ELR (cell line): ENCODE measurements at places on chromosomes 12 and 14.

GRCh38 chr12:46752396-46752795, 73.4 kb downstream of the SLC38A4 start:
- DNase-seq, result peak; percentile 4

DNA sequence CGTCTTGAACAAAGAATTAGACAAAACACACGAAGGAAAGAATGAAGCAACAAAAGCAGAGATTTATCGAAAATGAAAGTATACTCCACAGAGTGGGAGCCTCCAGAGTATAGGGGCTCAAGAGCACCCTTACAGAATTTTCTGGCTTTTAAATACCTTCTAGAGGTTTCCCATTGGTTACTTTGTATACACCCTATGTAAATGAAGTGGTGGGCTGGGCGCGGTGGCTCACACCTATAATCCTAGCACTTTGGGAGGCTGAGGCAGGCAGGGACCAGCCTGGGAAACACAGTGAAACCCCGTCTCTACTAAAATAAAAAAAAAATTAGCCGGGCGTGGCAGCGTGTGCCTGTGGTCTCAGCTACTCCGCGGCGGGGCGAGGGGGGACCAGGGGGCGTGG, 13.1 kb upstream of the DNM1L start:
- no peak for DNase-seq

GRCh38 chr12:65189028-65189718, 19.8 kb downstream of the LEMD3 start:
- DNase-seq, result no peak

GRCh38 chr14:104437703-104438102, 141.9 kb upstream of the C14orf180 start:
- DNase-seq, result no peak

GRCh38 chr12:118061873-118062843, 1.2 kb upstream of the WSB2 start:
- peak; percentile 74 for DNase-seq

DNA sequence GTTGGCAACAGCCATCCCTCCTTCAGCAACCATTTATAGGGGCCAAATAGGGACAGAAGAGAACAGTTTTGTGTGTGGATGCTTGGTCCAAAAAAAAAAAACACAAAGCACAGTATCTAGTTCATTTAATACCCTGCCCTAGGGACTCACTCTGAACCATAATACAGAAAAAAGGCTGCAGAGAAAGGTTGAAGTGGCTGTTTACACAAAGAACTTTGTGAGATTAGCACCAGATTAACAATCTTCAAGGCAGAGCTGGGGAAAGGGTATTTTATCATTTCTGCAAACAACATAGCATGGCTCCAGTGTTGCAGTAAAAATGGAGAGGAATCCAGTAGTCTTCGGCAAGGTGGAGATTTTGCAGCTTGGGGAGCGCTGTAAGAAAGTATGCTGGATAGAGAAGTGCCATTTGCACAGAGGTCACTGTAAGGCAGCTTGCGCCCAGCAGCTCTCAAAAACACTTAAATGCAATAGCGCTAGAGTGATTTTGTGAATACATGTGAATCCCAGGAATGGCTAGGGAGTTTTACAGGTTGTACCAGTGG, 124.2 kb upstream of the PLEKHA5 start:
- no peak for DNase-seq

- DNase-seq, result peak; percentile 56
Measured at GRCh38 chr12:27709932-27710591, 570 bp upstream of the MRPS35 start.

DNA sequence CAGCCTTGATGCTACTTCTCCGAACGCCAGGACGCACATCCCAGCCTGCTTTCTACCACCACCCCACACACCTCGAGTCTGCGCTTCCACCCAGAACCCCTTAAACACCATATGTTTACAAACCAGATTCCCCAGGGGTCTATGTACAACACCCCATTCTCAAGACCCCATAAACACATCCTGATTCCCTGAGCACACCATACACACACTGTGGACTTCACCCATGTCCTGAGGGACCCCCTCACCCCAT, 733 bp downstream of the TTC7B start:
- DNase-seq, result no peak

DNA sequence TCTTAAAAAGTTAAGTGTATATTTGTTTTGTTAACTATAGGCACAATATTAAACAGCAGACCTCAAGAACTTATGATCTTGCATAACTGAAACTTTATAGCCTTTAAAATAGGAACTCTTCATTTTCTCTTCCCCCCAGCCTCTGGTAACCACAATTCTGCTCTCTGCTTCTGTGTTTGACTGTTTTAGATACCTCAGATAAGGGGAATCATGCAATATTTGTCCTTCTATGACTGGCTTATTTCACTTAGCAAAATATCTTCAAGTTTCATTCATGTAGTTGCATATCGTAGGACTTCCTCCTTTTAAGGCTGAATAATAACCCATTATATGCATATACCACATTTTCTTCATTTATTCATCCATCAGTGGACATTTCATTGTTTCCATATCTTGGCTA, 131.3 kb downstream of the PTPRO start:
- DNase-seq, result no peak

DNA sequence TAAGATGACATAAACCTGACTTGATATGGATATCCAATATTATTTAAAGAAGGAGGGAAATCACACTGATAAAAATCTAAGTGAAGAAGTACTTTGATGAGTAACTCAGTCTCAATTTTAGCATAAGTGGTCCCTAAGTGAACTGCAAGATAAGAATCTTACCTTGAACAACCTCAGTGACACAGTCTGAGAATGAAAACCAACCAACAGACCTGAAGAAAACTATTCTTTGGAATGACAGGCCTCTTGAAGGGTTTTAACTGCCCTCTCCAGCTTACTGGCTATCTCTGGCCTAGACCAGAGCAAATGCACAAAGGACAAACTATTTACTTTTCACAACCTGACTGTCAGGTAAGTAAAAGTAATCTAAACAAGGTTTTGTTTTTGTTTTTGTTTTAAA, 44.7 kb downstream of the CPM start:
- DNase-seq, result peak; percentile 9

DNA sequence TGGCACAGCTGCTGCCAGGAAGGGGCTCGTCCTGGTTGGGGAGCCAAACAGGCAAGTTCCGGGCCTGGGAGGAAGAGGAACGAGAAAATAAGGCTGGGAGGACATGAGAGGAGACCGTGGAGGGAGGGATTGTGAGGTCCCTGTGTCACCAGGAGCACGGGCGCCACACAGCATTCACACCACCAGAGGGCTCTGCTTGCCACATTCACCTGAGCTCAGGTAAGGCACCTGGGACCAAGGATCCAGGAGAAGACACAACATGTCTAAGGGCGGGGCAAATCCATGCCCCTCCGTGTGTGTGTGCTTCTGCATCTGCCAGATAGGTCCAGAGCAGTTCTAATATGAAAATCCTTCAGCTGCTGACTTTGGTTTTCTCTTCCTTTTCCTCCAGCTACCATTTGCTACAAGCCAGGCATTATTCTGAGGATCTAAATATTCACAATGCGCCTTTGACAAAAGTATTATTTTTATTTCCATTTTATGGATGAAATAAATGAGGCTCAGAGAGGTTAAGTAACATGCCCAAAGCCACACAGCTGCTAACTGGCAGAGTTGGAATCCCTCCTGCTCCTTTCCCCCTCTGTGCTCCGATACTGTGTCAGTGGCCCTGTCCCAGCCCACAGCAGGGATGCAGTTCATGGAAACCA, 14.6 kb downstream of the RAPGEF3 start:
- no peak for DNase-seq

GRCh38 chr12:26287671-26288381, 92.5 kb downstream of the SSPN start:
- DNase-seq, result no peak

DNA sequence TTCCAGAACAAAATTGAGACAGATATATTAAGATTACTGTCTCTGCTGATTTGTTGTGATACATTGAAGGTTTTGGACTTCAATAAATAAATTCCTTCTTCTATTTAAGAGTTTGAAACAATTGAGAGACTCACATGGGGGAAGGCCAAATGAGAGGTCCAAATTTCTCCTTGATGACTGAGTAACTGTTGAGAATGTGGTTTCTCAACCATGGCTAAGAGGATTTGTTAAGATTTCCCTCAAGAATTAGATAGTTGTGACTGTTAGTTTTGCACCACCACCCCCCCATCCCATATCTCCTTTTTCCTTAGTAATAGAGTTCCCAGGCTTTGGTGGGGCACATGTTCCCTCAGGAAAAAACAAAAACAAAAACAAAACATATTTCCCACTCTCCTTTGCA, 47.7 kb upstream of the IGF1 start:
- no peak for DNase-seq

DNA sequence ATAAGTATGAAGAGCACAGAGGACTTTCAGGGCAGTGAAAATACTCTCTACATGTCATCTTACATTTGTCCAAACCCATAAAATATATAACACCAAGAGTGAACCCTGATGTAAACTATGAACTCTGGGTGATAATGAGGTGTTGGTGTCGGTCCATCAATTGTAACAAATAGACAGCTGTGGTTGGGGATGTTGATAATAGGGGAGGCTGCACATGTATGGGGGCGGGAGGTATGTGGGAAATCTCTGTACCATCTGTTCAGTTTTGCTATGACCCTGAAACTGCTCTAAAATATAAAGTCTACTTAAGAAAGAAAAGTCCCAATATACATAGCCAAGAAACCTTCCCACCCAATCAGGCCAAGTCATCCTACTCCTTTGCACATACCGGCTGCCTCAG, 88.5 kb downstream of the GPR135 start:
- DNase-seq, result no peak

DNA sequence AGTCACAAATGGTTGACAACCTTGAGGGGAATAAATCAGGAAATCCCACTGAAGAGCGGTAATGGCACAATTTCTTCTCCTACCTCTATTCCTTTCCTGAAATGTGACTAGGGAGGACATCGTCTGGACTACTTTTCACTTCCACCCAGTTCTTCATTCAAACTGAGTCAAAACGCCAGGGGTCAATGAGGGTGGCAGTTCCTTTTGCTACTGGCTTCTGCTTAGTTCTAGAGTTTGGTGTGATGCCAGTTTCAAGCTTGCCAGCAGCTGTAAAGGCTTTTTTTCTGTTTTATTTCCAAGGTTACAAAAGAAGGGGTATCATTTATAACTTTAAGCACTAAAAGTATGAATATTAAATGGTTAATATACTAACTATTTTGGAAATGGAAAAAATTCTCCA, 286.5 kb downstream of the SOX5 start:
- no peak for DNase-seq

- DNase-seq, result no peak
Measured at GRCh38 chr12:49972641-49973360, at the start of gene AQP6. TSS of gene AQP6 (plus strand) at chr12:49972947. CDS start at chr12:49973174, 227 bp downstream.

GRCh38 chr14:59189091-59189785, 771 bp downstream of the DAAM1 start:
- DNase-seq, result peak; percentile 42

DNA sequence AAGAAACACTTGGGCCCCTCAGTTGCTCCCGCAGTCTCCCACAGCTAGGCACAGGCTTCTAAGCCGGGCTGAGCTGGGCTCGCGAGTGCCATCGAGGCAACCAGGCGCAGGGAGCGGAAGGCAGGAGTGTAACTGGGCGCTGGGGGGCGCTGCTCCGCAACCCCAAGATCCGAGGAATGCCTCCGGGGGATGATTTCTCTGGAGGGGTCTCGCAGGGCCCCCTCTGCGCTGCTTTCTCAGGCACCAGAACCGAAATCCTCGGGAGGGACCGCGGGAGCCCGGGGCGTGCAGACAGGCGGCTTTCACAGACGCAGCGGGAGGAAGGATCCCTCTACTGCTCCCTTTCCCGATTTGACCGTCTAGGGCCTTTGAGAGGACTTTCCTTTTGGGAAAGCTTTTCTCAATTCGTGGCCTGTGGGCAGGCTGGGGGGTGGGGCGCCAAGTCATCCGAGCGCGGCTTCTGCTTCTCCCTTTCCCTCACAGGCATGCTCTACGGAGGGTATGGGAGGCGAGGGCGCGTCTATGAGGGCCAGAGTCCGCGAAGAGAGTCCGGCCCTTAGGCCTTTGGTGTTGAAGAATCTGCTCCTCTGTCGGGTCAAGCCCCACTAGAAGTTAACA, 4.3 kb upstream of the NKX2-1 start:
- no peak for DNase-seq

- DNase-seq, result no peak
Measured at GRCh38 chr14:102644523-102644922, 52.1 kb downstream of the RCOR1 start.

- DNase-seq, result no peak
Measured at GRCh38 chr12:131162113-131162512, 208.4 kb downstream of the ADGRD1 start.

DNA sequence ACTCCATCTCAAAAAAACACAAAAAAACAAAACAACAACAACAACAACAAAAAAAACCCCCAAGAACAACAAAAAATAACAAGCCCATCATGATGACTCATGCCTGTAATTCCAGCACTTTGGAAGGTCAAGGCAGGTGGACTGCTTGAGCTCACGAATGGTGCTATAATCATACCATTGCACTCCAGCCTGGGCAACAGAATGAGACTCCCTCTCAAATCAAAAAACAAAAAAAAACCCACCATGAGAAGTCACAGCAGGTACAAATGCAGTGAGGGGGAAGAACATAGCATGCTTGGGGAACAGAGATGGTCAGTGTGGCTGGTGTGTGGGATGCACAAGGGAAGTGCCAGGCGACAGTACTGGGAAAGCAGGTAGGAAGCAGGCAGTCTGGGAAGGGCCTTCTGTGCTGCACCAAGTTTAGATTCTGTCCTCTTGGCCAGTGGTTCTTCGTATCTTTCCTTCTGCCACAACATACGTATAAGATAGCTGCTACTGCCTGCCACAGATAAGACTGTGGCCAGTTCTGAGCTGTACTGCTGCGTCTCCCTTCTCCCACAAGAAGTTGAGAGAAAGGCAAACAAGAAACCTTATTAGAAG, 28.0 kb downstream of the ATG14 start:
- DNase-seq, result no peak

DNA sequence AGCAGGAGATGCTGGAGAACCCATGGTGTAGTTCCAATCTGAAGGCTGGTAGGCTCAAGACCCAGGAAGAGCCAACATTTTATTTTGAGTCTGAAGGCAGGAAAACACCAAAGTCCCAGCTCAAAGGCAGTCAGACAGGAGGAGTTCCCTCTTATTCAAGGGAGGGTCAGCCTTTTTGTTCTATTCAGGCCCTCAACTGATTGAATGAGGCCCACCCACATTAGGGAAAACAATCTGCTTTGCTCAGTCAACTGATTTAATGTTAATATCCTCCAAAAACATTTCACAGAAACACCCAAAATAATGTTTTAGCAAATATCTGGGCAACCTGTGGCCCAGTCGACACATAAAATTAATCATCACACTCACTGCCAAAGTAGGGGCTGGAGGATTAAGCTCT, 130.8 kb downstream of the LMNTD1 start:
- DNase-seq, result no peak

DNA sequence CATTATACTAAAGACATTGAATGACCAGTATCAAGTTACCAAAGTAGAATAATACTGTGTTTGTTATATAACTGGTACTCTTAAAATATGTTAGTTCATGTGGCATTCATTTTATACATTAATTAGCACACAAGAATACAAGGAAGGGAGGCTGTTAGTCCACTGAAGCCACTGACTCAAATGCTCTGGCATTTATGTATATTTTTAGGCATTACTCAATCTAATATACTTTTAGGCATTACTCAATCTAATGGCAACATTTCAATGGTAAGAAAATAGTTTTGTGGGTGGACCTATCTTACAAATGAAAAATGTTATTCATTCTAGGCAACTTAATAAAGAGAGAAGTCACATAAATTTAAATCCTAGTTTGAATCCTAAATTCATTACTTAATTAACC, 874.4 kb upstream of the USP15 start:
- DNase-seq, result no peak

GRCh38 chr12:131893605-131894312, 663 bp upstream of the ULK1 start:
- no peak for DNase-seq

- no peak for DNase-seq
Measured at GRCh38 chr12:1528791-1529190, 65.6 kb downstream of the FBXL14 start.
